ENCODE measurements at places on chromosomes 16 and 17.

- H3K4me1 ChIP-seq = peaks cover 5% of the 10 kb centered on the region
- no peaks in the 10 kb centered on the region for H3K27me3 ChIP-seq
- H3K27ac ChIP-seq = no peak overlapping the region
- H3K4me3 ChIP-seq = peak overlapping the region; percentile 10
- H3K36me3 ChIP-seq = no peaks in the 10 kb centered on the region
- DNase-seq = no peak
These were observed 12.0 kb downstream of the TBC1D16 start for GRCh38 chr17:80023481-80024205.

DNA sequence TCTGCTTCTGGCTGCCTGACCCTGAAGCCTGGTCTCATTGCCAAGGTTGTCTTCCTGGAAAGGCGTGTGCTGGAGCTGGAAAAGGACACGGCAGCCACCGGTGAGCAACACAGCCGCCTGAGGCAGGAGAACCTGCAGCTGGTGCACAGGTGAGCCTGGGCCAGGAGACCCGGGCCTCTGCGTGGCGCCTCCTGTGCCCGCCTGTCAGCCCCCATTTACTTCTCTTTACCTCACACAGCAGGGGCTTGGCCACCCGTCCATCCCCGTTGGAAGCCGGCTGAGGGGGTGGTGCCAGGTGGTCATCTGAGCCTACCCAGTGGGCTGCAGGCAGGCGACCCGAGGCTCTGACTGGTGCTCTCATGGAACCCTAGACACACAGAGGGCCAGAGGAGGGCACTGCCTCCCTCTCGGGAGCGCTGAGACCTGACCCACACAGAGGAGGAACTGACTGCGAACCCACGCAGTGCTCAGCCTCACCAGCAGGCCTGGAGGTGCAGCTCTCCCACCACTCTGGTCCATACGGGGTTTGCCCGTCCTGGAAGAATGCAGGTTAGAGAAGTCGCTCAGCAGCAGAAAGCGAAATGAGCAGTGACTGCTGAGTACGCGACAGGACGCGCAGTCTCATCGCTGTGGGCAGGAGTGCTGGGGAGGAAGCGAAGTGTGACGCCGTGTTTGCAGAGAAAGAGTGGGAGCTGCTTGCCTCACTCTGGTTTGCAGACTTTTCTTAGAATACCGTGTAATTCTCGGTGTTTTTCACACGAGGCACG, 21.9 kb upstream of the CAPN15 start:
- H3K36me3 ChIP-seq = peaks cover 4% of the 10 kb centered on the region
- DNase-seq = no peak
- no peaks in the 10 kb centered on the region for H3K4me1 ChIP-seq
- H3K27me3 ChIP-seq = no peaks in the 10 kb centered on the region
- no peak overlapping the region for H3K27ac ChIP-seq
- H3K4me3 ChIP-seq = no peak overlapping the region

DNA sequence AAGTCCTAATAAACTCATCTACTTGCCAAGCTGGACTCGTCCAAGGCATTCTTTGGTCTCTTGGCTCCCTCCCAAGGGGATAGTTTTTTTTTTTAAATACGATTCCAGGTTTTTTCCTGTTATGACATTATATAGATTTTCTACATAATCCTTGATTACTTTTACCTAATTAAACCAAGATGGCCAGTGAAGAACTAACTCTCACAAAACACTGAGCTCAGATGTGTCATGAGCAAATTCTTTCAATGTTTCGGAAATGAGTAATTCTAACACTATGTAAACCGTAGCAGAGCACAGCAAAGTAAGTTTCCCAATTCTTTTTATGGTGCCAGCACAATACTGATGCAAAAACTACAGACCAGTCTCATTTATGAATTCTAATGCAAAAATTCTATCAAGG, 1.8 kb downstream of the ZNF23 start:
- no peak for DNase-seq
- H3K4me1 ChIP-seq = peaks cover 28% of the 10 kb centered on the region
- no peak overlapping the region for H3K4me3 ChIP-seq
- H3K27me3 ChIP-seq = no peaks in the 10 kb centered on the region

DNA sequence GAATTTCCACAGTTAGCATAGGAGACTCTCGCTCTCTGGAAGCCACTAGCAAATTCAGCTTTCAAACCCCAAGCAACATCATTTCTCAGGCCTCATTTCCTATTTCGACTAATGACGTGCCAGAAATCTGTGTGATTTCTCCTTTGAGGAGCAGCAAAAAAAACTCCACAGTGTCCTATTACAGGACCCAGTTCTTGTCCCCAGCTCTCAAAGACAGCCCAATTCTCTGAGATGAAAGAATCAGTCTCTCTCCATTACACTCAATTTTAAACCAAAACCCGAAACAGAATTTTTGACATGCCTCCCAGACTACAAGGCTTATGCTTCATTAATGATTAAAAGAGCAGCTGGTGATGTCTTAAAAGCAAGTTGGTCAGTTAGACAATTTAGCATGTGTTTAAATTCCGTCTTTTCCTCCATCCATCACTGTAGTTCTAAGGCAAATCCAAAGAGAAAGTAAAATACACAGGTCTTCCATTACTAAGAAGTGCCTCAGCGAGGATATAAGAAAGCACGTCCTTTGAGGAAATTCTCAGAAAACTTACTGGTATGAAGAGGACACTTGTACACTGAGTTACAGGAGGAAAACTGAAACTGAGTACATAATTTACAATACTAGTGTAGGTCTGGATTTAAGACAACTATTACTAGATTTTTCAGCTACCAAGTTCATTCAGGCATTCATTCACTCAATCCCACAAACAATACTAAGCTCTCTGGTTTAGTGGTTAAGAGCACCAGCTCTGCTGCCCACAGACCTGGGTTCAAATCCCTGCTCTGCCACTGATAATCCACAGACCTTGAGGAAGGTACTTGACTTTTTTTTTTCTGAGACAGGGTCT, 12.5 kb downstream of the TOM1L2 start:
- H3K4me3 ChIP-seq = no peak overlapping the region
- H3K27ac ChIP-seq = peak overlapping the region; percentile 67
- no peaks in the 10 kb centered on the region for H3K36me3 ChIP-seq
- H3K27me3 ChIP-seq = no peaks in the 10 kb centered on the region
